Progenitor cell of endocrine pancreas (in vitro differentiated cells): ENCODE measurements at places on chromosomes 1 and 21.

DNA sequence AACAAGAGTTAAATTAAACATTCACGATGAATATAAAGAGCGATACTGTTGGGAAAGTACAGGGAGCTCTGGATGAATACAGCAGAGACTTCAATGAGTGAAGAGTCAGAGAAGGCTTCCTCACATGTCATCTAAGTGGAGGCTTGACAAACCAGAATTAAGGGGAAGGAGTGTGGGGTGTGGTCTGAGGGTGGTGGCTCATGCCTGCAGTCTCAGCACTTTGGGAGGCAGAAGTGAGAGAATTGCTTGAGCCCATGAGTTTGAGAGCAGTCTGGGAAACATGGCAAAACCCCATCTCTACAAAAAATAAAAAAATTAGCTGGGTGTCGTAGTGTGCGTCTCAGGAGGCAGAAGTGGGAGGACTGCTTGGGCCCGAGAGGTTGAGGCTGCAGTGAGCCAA, 8.7 kb downstream of the SDHB start:
- DNase-seq = no peak

DNA sequence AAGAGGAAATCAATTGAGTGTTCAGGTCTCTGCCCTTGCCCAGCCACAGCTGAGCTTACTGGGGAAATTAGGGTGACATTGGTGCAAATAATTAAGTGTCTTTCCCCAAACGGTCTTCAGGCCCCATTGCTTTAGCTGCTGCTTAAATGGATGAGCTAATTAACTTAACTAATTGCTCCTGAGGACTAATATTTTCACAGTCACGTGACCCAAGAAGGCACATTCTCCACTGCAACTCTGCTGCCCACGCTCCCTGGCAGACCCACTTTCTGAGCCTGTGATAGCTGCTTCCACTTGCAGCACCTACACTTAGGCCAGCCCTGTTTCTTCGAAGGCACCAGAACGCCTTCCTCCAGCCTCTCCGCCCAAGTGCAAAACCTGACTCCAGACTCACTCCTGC, 56.2 kb downstream of the SYT2 start:
- no peak for DNase-seq

GRCh38 chr1:205515781-205516253, 11.3 kb downstream of the CDK18 start:
- no peak for DNase-seq

DNA sequence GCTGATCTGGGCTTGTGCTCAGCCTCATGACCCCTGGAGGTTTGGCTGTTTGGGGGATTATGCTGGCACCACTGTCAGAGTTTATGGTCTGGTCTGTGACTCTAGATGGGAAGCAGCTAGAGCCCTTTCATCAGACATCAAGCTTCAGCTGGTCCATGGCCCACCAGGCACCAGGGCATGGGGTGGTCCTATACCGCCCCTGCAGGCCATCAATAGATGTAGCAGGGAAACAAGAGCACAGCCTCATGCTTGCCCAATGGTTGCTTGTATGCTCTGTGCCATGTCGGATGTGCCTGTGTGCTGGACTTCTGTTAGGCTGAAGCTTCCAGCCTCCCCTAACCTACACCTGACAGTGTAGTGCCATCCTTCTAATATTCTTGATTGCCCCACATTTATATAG, 71.1 kb upstream of the CD34 start:
- no peak for DNase-seq

GRCh38 chr1:6490181-6491080, 1.0 kb downstream of the PLEKHG5 start:
- peak; percentile 74 for DNase-seq

- DNase-seq = no peak
Observed at GRCh38 chr1:198620951-198621824, 17.7 kb upstream of the PTPRC start.

- no peak for DNase-seq
Observed at GRCh38 chr1:7948960-7949359, 8.3 kb upstream of the TNFRSF9 start.

DNA sequence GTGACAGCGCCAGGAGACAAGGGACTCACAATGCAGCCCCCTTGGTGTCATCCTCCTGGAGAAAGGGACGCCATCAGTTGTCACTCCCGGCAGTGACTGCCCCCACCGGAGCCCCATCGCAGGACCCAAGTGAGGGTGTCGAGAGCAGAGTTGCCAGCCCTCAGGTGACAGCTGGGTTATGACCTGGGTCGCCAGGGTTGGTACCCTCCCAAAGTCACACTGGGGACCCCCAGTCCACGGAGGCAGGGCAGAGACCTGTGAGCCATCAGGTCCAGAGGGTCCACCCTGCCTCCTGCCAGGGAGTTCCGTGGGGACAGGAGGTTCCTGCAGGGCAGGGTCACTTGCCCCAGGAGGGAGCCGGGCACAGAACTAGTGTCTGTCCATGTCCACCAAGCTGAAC, 78.2 kb upstream of the IFFO2 start:
- DNase-seq = no peak

GRCh38 chr1:46302641-46303037, 777 bp downstream of the LRRC41 start:
- DNase-seq = peak; percentile 20

DNA sequence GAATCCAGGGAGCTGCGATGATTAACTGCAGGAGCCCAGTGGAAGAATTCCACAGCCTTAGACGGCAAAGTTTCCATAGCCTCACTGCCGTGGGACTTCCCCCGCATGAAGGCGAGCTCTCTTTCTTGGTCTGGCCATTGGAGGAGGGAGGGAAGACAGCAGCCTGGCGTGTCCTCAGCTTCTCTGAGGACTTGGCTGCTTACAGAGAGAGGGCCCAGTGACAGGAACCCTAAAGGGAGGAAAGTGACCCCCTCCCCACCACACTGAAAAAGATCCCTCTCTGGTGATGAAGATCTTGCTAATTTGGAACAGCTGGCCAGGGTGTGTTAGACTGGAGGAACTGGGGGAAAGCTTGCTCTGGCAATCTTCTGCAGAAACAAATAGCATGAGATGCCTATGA, 41.0 kb downstream of the ATP2B4 start:
- DNase-seq = no peak

DNA sequence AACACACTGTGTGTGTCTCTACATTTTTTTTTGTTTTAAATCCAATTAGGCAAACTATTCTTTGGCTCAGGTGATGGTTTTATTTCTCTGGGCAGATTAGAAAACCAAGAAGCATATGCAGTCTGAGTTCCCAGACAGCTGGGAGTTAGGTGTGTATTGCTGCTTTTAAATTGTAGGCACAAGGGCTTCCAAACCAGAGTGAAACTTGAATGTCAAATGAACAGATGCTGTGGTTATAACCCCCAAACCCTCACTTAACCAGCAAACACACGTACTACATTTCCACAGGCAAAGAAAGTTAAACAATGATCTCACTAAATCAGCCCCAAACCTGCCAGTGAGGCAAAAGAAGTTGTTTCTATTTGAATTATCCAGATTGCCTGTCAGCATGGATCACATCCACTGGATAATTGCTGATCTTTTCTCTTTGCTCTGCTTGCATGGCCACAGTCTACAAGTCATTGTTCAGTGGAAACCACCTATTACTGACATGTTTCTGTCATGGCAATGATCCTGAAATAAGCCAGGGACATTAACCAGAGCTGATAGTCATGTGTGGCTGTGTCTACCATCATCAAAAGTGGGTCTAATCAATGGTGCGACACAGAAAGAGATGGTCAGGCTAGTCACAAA, 576.5 kb upstream of the PLXNA2 start:
- no peak for DNase-seq

GRCh38 chr1:94672934-94673333, 131.4 kb upstream of the F3 start:
- no peak for DNase-seq

- no peak for DNase-seq
Observed at GRCh38 chr1:6723621-6724428, 22.2 kb upstream of the DNAJC11 start.

GRCh38 chr1:203663821-203664220, 37.2 kb downstream of the ATP2B4 start:
- DNase-seq = no peak
